ENCODE measurements at places on chromosomes 2 and 18. TPM values are rescaled to one million over a fixed set of nuclear protein-coding genes. Genes with fewer than 3 reads are reported as not detected.

SERPINB3 gene
- not detected for total RNA-seq

MOGAT1 gene
- not detected for total RNA-seq

BOLL gene
- total RNA-seq: not detected

CD207 gene
- total RNA-seq: not detected

Measured in myometrial cell (primary cell).